Dermis microvascular lymphatic vessel endothelial cell (primary cell): ENCODE measurements at places on chromosomes 5 and 9. TPM values are rescaled to one million over a fixed set of nuclear protein-coding genes. Genes with fewer than 3 reads are reported as not detected.

Gene RHOBTB3
- 26.0 and 35.0 TPM in 2 replicates for total RNA-seq

Gene HRH2
- 0.13 TPM in 1 of 2 replicates, not detected in the other for total RNA-seq

Gene UBLCP1
- total RNA-seq = 10.3 and 11.3 TPM in 2 replicates

Gene GPRIN1
- 4.5 and 4.8 TPM in 2 replicates for total RNA-seq

Gene CARD9
- 0.13 and 0.26 TPM in 2 replicates for total RNA-seq

Gene MARVELD2
- total RNA-seq = 0.90 and 1.6 TPM in 2 replicates

Gene IL9
- total RNA-seq = not detected in 2 replicates

Gene MEGF10
- total RNA-seq = 0.90 and 3.4 TPM in 2 replicates

Gene CKS2
- 89.4 and 102 TPM in 2 replicates for total RNA-seq

Gene VCAN
- 0.25 and 0.51 TPM in 2 replicates for total RNA-seq

Gene GIN1
- 2.3 and 2.4 TPM in 2 replicates for total RNA-seq

Gene ZBED3
- 1.0 and 1.6 TPM in 2 replicates for total RNA-seq

Gene SNX24
- 5.2 and 5.3 TPM in 2 replicates for total RNA-seq

Gene TEX10
- total RNA-seq = 22.3 and 28.1 TPM in 2 replicates

Gene STRBP
- total RNA-seq = 7.2 and 8.1 TPM in 2 replicates

Gene WNT8A
- total RNA-seq = not detected in 2 replicates

Gene IGIP
- total RNA-seq = 2.6 and 4.0 TPM in 2 replicates

Gene CD274
- total RNA-seq = 5.3 and 6.4 TPM in 2 replicates

Gene LCN10
- 0.13 TPM in 1 of 2 replicates, not detected in the other for total RNA-seq

Gene PCDHAC2
- total RNA-seq = 0.13 TPM in 2 replicates

Gene SLCO4C1
- total RNA-seq = not detected in 2 replicates

Gene PDE8B
- under 0.01 TPM in 1 of 2 replicates, not detected in the other for total RNA-seq

Gene TMEM38B
- total RNA-seq = 5.1 and 7.7 TPM in 2 replicates

Gene NRG2
- 0.51 and 0.77 TPM in 2 replicates for total RNA-seq

Gene ZBTB43
- total RNA-seq = 15.9 and 42.6 TPM in 2 replicates

Gene RNF224
- total RNA-seq = under 0.01 TPM in 1 of 2 replicates, not detected in the other

Gene RANBP6
- 26.2 and 26.4 TPM in 2 replicates for total RNA-seq

Gene GTF2H2C
- total RNA-seq = 15.8 and 25.3 TPM in 2 replicates

Gene NUTM2F
- not detected in 2 replicates for total RNA-seq

Gene BRINP1
- total RNA-seq = 0.26 and 1.9 TPM in 2 replicates

Gene SLCO6A1
- total RNA-seq = not detected in 2 replicates

Gene SHOC1
- not detected in 2 replicates for total RNA-seq

Gene ACER2
- 5.0 and 7.8 TPM in 2 replicates for total RNA-seq
